Mammary microvascular endothelial cell (primary cell): ENCODE measurements at places on chromosomes 6 and 20. TPM values are rescaled to one million over a fixed set of nuclear protein-coding genes. Genes with fewer than 3 reads are reported as not detected.

The C6orf141 gene
- total RNA-seq, result 10.6 and 11.3 TPM in 2 replicates

The BPIFA1 gene
- not detected in 2 replicates for total RNA-seq

The SEC23B gene
- total RNA-seq, result 37.1 and 40.5 TPM in 2 replicates

The AGPAT1 gene
- 29.4 and 31.0 TPM in 2 replicates for total RNA-seq

The HDGFL1 gene
- total RNA-seq, result not detected in 2 replicates

The NR2E1 gene
- not detected in 2 replicates for total RNA-seq
